ENCODE measurements at places on chromosomes 1 and 21.

- DNase-seq = no peak
These were observed at the start of gene NHLH1 for GRCh38 chr1:160366731-160367515. Gene NHLH1 (plus strand): TSS chr1:160367071. CDS start chr1:160370732, 3,661 bp downstream.

DNA sequence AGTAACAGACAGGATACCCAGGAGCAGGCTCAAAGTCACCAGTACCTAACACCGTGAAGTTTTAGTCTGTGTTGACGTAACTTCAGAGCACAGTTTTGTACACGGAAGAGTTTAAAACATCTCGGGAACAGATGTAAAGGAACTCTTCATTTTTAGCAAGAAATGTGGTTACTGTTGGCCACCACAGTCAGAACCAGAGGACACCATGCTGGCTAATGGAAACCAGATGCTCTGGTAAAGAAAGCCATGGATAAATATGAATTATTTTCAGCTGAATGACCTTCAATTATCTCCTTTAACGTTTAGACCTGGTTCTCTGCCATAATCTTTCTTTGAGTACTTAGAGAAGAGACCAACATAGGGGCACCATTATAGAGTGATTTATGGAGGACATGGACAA lies 115.9 kb downstream of the NTMT2 start:
- DNase-seq = no peak

- no peak for DNase-seq
These were observed 66.4 kb upstream of the IL12RB2 start for GRCh38 chr1:67241200-67241746.

- DNase-seq = no peak
These were observed 371.8 kb upstream of the POU3F1 start for GRCh38 chr1:38418195-38419030.

GRCh38 chr1:220950576-220950975 lies 71.3 kb downstream of the HLX start:
- DNase-seq = no peak

DNA sequence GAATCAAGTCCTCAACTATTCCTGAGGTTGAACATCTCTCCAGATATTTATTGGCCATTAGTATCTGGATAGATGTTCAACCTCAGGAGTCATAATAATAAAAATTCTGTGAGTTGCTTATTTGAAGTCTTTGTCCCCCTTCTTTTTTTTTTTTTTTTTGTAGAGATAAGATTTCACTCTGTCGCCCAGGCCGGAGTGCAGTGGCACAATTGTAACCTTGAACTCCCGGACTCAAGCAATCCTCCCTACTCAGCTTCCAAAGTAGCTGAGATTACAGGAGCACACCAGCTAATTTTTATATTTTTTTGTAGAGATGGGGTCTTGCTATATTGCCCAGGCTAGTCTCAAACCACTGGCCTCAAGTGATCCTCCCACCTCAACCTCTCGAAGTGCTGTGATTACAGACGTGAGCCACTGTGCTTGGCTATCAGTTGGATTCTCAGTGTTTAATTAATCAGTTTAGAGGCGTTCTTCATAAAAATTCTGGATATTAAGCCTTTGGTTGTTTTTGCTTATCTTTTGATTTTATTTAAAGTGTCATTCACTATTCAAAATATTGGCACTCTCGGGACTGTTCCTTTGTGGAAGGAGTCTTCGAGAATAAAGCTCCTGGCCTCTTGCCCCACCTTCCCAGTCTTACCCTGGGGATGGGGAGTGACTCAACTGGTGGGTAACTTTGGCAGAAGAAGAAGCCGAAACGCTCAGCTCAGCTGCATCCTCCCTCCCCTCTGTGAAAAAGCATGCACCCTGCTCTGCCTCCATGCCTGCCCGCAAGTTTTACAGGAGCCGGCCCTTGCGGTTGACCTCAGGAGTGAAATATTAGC lies 11.2 kb upstream of the HYI start:
- DNase-seq = no peak

- DNase-seq = no peak
These were observed 25.0 kb upstream of the PHTF1 start for GRCh38 chr1:113784104-113784779.

GRCh38 chr1:238628110-238628509 lies 737.4 kb upstream of the ZP4 start:
- DNase-seq = no peak

- no peak for DNase-seq
These were observed 16.2 kb downstream of the LAPTM5 start for GRCh38 chr1:30741239-30741894.

DNA sequence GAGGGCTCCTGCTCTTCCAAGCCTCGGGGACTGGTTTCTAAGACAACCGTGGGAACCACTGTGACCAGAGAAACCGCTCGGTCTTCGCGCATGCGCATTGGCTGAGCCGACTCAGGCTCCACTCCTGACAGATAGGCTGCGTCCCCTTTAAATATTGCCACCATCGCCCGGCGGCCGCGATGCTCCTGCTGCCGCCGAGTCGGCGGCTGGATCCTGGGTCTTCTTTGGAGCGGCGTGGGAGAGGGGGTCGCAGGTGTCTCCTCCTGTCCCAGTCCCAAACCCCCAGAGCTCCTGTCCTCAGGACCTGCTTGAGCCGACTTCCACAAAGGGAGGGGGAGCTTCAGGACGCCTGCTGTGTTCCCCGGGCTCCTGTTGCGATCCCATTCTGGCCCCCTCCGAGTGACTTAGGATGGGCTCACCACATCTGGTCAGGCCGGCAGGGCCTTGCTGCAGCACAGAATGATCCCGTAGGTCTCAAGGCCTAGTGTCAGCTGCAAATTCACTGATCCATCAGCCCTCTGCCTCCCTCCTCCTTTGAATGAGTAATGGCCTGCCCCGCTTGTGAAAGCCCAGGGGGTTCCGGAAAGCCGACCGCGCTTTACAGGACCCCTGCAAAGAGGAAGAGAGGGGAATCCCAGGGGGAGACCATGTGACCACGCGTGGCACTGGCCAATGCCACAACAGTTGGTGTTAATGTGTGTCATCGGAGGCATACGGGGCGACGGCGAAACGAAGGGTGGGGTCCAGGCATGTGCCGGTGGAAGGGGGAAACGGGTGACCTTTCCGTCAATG lies 683.2 kb upstream of the TPTE start:
- no peak for DNase-seq

DNA sequence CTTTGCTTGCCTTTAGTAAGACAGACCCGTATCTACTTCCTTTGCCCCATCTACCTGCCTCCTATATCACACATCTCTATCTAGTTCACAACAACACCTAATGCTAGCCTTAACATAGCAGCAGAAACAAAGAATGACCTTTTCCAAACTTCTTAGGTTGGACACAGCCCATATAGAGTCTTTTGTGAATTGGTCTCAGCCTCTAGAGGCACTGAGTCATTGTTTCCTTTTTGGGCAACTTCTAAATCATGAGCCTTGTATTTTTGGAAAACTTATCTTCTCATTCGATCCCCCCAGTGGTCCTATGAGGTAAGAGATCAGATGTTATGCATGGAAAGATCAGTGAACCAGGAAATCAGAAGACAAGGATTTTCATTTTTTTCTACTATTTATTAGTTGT lies 679.4 kb upstream of the USP24 start:
- no peak for DNase-seq

DNA sequence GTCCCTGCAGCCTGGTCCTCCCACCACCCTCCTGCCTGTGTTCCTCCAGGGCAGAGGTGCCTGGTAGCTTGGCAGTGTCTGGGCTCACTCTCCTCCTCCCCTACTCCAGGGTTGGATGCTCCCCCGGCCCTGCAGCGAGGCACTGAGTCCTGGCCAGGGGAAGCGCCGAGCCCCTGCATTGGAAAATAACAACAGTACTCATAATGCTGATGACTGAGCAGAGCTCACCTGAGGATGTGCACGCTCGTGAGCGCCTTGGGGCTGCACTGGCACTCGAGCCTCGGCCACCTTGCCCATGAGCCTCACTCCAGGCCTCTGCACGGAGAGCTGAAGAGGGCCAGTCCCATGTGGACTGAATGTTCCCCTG lies 6.0 kb upstream of the ACTRT2 start:
- no peak for DNase-seq

DNA sequence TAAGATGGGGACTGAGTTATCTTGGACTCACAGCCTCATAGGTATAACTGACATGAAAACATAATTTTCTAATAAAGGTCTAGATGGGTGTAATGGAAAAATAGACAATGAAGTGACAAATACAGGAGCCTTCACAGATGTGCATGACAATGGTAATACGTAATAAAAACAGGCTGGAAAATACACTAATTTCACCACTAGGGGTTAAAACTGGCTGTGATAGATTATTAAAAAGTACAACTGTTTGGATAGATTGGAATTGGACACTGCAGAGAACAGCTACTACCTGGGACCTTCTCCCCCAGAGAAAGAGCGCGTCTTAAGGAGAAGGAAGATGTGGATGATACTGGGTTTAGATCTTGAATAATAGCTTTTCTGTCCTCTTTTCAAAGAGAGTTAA lies 9.8 kb downstream of the KAZN start:
- no peak for DNase-seq

DNA sequence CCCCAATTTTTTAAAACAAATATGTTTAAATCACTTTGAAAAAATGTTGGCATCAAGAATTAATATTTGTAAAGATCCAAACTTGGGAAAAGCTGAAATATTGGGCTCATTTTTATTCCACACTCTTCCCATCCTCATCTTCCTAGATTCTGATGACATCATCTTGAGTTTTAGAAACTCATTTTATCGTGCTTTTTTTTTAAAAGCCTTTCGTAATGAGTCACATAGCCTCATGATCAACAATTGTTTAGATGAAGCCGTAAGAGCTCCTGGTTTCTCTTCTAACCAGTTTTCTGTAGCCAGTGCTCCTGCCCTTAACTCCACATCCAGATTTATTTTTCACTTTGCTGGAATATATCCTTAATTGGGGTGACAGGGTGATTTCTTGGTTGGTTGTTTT lies 78.6 kb downstream of the POFUT2 start:
- DNase-seq = no peak

- DNase-seq = no peak
These were observed 32.6 kb downstream of the TNFRSF8 start for GRCh38 chr1:12095452-12096263.

GRCh38 chr1:93783876-93784275 lies 95.1 kb downstream of the DNTTIP2 start:
- no peak for DNase-seq

Measured in GM12892 (cell line).